Lower lobe of right lung (tissue), 2 donors: ENCODE measurements at places on chromosomes 5 and 9.

DNA sequence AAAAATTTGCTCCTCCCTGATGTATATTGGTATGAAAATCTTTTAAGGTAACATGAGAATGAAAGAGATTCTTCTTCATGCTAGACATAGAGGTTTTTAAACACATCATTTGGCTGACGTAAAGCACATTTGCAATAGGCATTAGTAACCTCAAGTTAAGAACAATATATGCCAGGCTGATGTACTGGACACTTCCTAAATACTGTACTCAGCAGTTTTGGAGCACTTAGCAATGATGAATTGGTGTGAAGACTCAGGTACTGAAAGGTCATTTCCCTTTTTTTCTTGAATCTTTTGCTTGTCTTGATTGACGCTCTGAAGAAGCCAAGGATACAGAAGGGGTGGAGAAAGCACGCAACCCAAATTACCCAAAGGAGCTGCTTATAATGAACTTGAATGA, 322.5 kb downstream of the PDE4D start:
- no peak for DNase-seq

GRCh38 chr9:33211695-33212393, 28.1 kb upstream of the SPINK4 start:
- no peak for DNase-seq

GRCh38 chr9:111298731-111299598, 31.1 kb downstream of the OR2K2 start:
- DNase-seq, result no peak

GRCh38 chr9:85639675-85640186, 102.0 kb downstream of the AGTPBP1 start:
- DNase-seq, result no peak
